ENCODE measurements at places on chromosomes 11 and 22. TPM values are rescaled to one million over a fixed set of nuclear protein-coding genes. Genes with fewer than 3 reads are reported as not detected.

Gene ARHGAP42
- total RNA-seq = 14.4 TPM

Gene KRTAP5-7
- total RNA-seq = not detected

- DNase-seq = no peak
Observed at GRCh38 chr11:128689591-128689947, 4.3 kb upstream of the FLI1 start.

DNA sequence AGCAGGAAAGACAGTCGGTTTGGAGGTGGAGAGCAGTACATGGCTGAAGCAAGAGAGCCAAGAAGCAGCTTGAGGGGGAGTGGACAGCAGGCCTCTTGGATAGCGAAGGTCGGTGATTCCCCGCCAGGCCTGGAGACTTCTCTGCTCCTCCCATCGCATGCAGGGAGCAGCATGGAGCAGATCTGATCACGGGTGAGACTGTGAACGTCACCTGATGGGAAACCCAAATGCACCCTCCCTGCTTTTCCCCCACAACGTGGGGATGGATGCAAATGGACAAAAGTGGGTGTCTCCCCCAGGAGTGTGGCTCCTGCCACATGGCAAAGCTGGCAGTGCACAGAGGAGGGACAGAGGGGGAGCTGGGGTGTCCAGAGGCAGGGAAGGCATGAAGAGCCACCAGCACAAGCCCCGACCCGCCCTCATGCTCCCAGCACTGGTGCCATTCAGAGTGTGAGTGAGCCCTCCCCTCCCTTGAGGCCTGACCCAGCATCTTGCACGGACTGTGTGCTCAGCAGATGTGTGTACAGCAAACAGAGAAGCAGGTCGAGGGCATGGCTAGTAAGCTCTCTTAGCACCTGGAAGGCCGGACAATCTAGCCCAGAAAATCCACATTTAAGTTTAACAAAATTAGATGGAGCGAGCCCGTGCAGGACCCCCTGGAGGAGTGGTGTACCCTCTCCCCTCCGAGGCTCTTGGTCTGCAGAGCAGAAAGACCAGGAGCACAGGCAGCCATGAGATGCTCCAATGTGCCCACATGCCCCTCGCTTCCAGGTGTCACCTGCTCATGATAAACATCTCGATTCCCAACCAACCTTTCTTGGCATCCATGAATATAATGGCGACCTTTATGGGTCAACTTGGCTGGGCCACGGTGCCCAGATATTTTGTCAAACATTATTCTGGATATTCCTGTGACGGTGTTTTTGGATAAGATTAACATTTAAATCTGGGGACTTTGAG lies 661.7 kb downstream of the TBC1D22A start:
- no peak for DNase-seq

GRCh38 chr11:10327254-10327653 lies 22.4 kb downstream of the ADM start:
- no peak for DNase-seq

GRCh38 chr11:70424765-70425344 lies 26.5 kb downstream of the CTTN start:
- DNase-seq = no peak

- DNase-seq = no peak
Observed at GRCh38 chr11:12077535-12078280, 32.7 kb upstream of the MICAL2 start.

All from epithelial cell of proximal tubule (primary cell).